ENCODE measurements at places on chromosomes 4 and X.
A peak's percentile ranks its signal among the peaks of the same experiment; 100 is the strongest.

GRCh38 chr4:106670976-106671375 lies 302.4 kb upstream of the GIMD1 start:
- no peak for DNase-seq

- DNase-seq, result no peak
These were observed 32.9 kb upstream of the PAGE5 start for GRCh38 chrX:55187281-55187680.

DNA sequence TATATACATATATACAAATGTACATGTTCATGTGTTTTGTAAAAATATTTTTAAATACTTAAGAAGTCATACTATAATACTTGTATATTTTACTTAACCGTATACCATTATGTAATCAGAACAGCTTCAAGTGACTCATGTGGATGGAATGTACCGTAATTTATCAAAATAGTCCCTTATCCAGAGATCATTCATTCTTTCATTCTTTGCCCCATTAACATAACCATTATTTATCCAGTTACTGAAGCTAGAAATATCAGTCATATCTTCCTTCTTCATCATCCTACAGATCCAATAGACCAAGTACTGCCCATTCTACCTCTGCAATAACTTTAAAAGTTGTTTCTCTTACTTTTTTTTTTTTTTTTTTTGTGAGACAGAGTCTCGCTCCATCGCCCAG lies 164.2 kb downstream of the MAB21L2 start:
- no peak for DNase-seq

- DNase-seq, result no peak
These were observed 74.5 kb upstream of the PAQR3 start for GRCh38 chr4:79013756-79014155.

DNA sequence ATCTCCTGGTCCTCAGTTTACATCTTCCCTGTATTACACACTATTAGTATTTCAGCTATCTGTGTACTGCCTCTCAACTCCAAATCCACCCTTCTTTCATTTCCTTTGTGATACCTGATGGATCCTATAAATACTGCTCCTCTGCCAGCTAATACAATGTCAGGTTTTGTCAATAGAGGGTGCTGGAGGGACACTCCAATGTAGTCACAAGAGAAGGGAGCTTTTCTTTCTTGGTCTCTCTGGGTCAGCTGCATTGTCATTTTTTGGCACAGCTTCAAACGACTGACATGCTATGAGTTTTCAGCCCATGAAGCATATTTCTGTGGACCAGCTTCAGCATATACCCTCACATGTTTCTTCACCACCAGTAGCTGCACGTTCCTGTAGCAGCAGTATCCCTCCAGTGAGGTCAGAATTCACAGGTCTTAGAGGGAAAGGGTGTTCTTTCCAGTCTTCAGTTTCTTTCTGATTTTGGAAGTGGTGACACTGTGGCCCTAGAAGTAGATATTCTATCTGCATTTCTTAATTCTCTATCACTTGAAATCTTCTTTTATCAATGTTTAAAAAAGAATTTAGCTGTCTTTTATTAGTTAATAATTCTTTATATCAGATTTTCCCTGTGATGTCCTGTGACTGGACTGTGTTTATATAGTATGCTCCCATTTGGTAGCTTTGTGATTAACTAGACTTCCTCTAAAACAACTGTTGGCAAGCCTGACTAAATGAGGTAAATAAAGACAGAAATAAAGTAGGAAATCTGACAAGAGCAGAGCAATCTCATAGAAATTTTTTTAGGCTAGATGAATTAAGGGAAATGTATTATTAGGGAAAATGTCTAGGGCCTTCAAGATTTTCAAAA lies 60.6 kb downstream of the GABRA2 start:
- DNase-seq, result no peak

- DNase-seq, result no peak
These were observed 66.9 kb downstream of the SH3RF1 start for GRCh38 chr4:169203891-169204290.

- DNase-seq, result no peak
These were observed 26.5 kb downstream of the HUWE1 start for GRCh38 chrX:53660004-53660403.

- no peak for DNase-seq
These were observed 7.7 kb downstream of the P2RY8 start for GRCh38 chrX:1529328-1529727.

DNA sequence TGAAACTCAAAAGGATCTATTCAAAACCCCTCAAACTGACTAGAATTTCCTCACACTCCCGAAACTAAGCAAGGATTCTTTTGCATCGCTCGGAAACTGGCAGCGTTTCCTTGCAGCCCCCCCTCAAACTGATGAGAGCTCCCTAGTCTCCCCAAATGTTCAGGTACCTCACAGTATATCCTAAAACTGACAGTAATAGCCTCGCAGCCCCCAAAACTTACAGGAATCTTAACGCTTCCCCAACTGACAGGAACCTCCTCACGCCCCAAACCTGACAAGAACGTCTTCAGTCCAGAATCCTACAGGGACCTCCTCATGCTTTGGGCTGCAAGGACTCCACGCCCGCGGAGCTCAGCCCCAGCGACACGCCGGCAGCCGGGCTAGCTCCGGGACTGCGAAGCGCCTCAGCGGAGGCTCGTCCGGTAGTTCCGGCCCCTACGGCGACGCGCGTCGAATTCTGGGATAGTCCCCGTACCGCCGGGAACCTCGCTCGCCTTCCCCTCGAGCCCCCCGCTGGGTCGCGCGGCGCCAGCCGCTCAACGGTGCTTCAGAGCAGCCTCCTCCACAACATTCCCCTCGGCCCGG lies 640 bp downstream of the PHF8 start:
- peak; percentile 10 for DNase-seq

- DNase-seq, result no peak
These were observed 781.4 kb downstream of the PCDH18 start for GRCh38 chr4:136750897-136751296.

DNA sequence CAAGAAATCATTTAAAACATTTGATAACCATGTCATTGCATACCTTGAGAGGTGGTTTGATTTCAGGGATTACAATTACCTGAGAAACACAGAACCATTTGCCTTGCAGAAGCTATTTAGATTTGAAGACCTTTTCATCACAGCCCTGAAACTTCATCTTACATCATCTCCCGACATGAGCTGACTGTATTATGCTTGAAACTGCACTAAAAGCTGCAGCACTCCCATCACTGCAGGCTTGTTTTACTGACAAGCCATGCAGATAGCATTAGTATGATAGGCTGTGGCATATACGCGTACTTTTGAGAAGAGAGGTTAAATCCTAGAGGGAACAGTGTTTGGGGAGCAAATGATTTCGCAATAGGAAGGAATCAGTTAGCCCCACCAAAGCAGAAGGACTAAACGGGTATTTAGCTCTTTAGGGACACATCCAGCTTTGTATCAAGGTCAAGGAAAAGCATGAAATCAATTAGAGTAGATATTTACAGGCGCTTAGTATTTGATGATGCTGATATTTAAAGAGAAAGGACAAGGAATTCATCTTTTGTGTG lies 133.2 kb upstream of the DIAPH2 start:
- DNase-seq, result no peak

DNA sequence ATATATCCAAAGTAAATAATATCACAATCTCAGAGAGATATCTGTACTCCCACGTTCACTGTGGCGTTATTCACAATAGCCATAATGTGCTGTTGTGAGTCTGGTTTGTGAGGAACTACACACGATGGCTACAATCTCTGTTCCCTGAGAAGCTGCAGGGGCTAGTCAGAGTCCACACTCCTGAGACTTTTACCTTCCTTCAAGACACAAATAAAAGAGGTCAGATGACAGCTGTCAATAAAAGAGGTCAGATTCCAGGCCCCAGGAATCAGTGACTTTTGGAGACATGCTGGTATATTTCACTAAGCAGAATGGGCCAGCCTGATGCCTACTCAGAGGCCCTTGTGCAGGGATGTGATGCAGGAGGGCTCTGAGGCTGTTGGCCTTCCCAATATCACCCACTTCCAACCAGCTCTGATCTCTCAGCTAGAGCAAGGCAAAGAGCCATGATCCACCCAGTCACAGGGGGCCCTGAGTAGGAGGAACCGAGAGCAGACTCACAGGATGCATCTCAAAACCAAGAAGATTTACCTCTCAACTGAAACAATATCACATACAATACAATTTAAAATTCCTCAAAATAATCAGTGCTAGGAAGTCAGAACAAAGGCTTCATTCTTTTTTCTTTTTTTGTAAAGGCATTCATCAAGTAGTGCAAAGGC lies 13.8 kb downstream of the FRYL start:
- DNase-seq, result no peak

GRCh38 chrX:72326605-72327300 lies 21.0 kb upstream of the CITED1 start:
- DNase-seq, result no peak

- DNase-seq, result no peak
These were observed 7.7 kb upstream of the STX18 start for GRCh38 chr4:4549534-4549933.

GRCh38 chr4:81505004-81505598 lies 33.4 kb upstream of the RASGEF1B start:
- DNase-seq, result peak; percentile 40

DNA sequence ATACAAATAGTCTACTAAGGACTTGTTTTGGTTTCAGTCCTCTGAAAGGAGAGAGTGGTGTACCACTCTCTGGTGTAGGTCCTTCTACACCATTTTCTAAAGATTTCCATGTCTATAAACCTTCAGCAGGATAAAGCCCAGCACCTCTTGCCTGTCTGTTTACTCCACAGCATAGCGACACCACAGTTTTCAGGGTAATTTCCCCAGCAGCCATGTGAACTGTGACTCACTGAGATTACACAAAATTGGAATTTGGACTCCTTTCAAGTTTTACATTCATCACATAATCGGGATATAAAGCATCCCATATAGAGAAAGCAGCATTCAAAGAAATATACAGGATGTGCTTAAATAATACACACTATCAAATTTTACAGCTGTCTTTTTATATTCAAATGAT lies 229.6 kb downstream of the PRDM5 start:
- no peak for DNase-seq

- no peak for DNase-seq
These were observed 42.0 kb downstream of the TMEM156 start for GRCh38 chr4:38990241-38990640.

GRCh38 chr4:169724260-169724659 lies 33.5 kb downstream of the HPF1 start:
- DNase-seq, result no peak

GRCh38 chr4:143351149-143351691 lies 14.5 kb downstream of the GAB1 start:
- DNase-seq, result no peak

DNA sequence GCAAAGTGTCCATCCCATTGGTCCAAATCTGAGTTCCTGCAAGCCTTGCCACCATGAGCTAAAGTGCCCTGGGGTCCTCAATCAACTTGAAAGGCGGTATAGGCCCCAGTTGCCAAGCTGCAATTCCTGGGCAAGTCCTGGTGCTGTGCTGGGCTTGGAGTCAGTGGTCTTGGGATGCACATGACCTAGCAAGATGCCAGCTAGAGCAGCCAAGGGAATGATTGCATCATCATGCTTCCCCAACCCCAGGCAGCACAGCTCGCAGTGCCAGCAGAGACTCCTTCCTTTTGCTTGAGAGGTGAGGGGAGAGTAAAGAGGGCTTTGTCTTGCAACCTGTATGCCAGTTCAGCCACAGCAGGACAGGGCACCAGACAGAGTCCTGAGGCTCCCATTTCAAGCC lies 50.5 kb downstream of the KCNIP4 start:
- no peak for DNase-seq

- no peak for DNase-seq
These were observed 1415.5 kb downstream of the PCDH7 start for GRCh38 chr4:32135642-32136041.

GRCh38 chr4:66564901-66565651 lies 894.8 kb upstream of the EPHA5 start:
- no peak for DNase-seq

- no peak for DNase-seq
These were observed 248.7 kb downstream of the ARHGAP10 start for GRCh38 chr4:147980586-147980985.

GRCh38 chrX:31449965-31450364 lies 378.1 kb upstream of the FTHL17 start:
- DNase-seq, result no peak

DNA sequence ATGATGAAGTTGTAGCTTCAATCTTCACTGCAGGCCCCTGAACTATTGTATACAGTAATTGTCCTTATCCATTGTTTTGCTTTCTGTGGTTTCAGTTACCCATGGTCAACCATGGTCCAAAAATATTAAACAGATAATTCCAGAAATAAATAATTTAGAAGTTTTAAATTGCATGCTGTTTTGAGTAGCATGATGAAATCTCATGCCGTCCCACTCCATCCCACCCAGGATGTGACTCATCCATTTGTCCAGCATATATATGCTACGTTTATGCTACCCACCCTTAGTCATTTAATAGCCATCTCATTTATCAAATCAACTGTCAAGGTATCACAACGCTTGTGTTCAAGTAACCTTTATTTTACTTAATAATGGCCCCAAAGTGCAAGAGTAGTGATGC lies 34.5 kb downstream of the IQCM start:
- DNase-seq, result no peak

- no peak for DNase-seq
These were observed 38.7 kb downstream of the CCSER1 start for GRCh38 chr4:90165883-90166282.

GRCh38 chr4:148477276-148477675 lies 35.1 kb upstream of the NR3C2 start:
- no peak for DNase-seq

DNA sequence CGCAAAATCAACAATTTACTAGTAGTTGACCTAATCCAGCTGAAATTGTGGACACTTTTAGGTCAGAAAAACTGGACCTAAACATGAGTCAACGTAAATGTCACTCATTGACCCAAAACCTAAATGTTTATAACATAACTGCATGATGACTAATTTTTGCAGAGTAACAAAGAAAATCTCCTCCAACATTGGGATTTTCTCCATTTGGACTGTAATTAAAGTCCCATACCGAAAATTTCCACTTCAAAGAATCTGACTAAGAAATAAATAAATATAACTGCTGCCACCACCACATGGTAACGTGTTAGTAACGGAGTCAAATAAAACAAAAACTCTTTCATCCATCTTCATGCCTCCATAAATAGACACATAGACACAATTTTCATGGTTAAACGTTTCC lies 1.9 kb downstream of the ADGRA3 start:
- DNase-seq, result no peak

- DNase-seq, result no peak
These were observed 214.2 kb downstream of the ZNF674 start for GRCh38 chrX:46330981-46331380.

- no peak for DNase-seq
These were observed 50.3 kb downstream of the STPG2 start for GRCh38 chr4:98092833-98093439.

DNA sequence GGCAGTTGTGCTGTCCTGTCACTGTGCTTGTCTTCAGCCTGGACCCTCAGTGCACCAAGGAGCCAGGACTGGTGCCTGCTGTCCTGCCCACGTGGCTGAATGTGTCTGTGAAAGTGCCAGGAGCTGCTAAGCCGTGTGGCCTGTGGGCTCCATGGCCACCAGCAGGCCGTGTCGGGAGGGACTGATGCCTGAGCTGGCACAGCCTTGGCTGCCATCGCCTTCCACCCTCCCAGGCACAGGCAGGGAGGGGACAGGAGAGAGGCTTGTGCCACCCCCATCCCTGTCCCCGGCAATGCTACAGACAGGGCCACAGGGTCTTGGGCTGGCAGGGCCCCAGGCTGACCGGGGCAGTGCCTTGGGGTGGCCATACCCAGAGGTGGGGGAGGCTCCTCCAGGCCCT lies 24.8 kb downstream of the DOK7 start:
- no peak for DNase-seq

Measured in activated CD4-positive, alpha-beta T cell treated with anti-CD3 and anti-CD28 coated beads for 24 hours (primary cell).